ENCODE measurements at places on chromosomes 3 and 15. TPM values are rescaled to one million over a fixed set of nuclear protein-coding genes. Genes with fewer than 3 reads are reported as not detected.
A peak's percentile ranks its signal among the peaks of the same experiment; 100 is the strongest.

KBTBD8 gene
- total RNA-seq = 5.9 TPM

MYZAP gene
- 7.4 TPM for total RNA-seq

ANKDD1A gene
- total RNA-seq = 2.1 TPM

GOLGA8K gene
- total RNA-seq = 0.46 TPM

PSMD6 gene
- total RNA-seq = 128 TPM

- no peak for DNase-seq
These were observed 53.6 kb downstream of the RHCG start for GRCh38 chr15:89442671-89443307.

GRCh38 chr3:180764481-180764880 lies 85.2 kb upstream of the CCDC39 start:
- no peak for DNase-seq

GRCh38 chr3:195076981-195077610 lies 193.9 kb downstream of the XXYLT1 start:
- DNase-seq = no peak

DNA sequence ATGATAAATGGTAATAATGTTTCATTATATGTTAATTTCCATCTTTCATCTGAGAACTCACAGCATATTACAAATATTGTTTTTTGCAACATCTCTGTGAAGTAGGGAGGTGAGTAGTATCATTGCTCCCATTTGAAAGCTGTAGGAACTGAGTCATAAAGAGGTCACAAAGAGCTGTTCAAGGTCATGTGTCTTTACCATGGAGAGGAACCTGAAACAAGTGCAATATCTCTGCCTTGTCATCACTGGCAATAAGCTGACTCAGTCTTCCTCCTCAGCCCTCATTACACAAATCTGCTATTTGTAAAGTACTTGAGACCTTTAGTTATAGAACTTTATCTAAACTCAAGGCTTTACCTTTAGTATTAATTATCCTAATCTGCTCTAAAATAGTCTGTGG lies 4.4 kb upstream of the ATP13A4 start:
- no peak for DNase-seq

DNA sequence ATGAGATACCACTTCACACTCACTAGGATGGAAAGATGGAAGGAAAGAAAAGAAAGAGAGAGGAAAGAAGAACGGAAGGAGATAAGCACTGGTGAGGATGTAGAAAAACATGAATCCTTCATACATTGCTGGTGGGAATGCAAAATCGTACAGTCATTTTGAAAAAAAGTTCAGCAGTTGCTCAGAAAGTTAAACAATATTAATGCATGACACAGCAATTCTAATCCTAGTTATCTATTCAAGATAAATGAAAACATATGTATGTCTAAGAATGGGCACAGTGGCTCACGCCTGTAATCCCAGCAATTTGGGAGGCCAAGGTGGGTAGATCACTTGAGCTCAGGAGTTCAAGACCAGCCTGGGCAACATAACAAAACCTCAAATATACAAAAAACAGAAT lies 59.1 kb downstream of the SENP7 start:
- no peak for DNase-seq

DNA sequence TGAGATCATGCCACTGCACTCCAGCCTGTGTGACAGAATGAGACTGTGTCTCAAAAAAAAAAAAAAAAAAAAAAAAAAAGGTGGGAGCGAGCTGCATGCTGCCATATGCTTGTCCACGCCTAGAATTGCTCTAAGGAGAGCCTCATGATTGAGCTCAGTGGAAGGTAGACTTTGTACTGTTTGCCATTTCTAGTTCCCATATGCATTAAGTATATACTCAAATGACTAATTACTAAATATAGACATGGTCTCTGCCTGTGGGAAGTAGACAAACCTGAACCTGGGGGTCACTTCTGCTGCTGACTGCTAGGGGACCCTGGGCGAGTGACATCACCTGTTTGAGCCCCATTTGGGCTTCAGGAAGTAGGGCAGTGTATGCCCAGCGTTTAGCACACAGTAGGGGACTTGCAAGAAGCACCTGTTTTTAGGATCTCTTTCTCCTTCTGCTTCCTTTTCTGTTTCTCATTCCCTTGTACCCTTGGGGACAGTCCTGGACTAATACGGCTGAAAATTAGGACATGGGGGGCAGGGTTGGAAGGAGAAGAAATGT lies 27.2 kb downstream of the PRKCD start:
- DNase-seq = no peak

DNA sequence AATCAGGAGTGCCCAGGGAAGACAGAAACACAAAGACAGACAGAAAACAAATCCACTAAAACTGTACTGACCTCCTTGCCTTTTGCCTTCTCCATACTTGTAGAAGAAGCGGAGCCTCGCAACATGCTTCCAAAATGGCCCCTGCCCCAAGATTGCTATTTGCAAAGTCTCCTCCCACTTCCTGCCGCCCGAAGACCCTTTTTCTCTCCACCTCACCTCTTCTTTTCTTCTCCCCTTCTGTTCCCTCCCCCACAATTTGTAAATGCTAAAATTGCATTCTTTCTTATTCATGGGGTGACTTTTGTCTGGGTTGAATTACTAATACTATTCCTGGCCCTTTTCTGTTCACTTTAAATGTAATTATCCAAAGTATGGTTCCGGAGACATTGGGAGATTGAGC lies at the start of gene DPPA4:
DPPA4 (minus strand) TSS at position 154 of the 400 bp plus-strand sequence; CDS start at position 125, 29 bp downstream.
- no peak for DNase-seq

GRCh38 chr3:48617559-48617958 lies 4.0 kb downstream of the TMEM89 start:
- no peak for DNase-seq

DNA sequence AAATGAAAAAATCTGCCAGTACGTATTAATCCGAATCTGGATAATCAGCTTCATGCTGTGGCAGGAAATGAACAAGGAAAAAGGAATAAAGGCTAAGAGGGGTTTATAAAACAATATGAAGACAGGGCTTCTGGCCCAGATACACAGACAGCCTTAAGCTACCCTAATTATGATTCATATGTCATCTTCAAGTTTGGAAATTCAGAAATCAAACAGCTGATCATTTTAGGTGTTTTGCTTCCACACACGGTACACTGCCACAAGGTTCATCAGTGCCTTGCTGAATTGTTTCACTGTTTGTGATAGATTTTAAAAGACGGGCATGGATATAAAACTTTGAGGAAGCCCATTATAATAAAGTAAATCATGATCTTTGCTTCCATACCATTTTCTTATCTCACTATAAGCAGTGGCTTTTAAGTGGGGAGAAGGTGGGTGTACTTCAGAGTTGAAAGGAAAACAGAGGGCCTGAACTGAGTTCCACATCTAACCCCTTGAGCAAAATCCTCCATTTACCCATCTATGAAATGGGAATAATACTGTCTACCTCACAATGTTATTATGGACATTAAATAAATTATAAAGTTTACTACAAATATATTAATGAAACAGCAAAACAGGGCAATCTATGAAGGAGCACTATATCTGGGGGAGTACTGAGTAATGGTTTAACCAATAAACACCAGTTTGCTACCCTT lies 15.7 kb downstream of the GTPBP8 start:
- no peak for DNase-seq

GRCh38 chr3:64209866-64210621 lies 15.2 kb downstream of the PRICKLE2 start:
- peak; percentile 94 for DNase-seq

GRCh38 chr15:68379058-68379758 lies 52.8 kb downstream of the ITGA11 start:
- no peak for DNase-seq

DNA sequence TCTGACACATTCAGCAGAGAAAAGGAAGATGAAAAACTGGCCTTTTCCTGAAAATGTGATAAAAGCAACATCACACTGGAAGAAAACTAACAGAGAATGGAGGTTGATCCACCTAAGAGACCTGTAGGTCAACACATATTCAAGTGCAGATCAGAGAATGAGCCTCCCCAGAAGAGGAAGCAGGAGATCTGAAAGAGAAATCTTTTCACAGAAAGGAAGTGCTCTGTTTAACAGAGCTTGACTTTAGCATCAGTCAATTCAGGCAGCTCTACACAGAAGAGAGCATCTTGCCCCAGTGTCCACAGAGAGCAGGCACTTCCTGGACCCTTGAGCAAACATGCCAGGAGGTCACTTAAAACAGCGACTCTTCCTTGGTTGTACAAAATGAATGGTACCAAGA lies 655.4 kb upstream of the GBE1 start:
- no peak for DNase-seq

- no peak for DNase-seq
These were observed 140.0 kb downstream of the PDZRN3 start for GRCh38 chr3:73484656-73485248.

GRCh38 chr15:54789376-54789775 lies 407.4 kb downstream of the RSL24D1 start:
- DNase-seq = no peak

GRCh38 chr3:181454451-181455027 lies 257.2 kb upstream of the SOX2 start:
- DNase-seq = no peak

DNA sequence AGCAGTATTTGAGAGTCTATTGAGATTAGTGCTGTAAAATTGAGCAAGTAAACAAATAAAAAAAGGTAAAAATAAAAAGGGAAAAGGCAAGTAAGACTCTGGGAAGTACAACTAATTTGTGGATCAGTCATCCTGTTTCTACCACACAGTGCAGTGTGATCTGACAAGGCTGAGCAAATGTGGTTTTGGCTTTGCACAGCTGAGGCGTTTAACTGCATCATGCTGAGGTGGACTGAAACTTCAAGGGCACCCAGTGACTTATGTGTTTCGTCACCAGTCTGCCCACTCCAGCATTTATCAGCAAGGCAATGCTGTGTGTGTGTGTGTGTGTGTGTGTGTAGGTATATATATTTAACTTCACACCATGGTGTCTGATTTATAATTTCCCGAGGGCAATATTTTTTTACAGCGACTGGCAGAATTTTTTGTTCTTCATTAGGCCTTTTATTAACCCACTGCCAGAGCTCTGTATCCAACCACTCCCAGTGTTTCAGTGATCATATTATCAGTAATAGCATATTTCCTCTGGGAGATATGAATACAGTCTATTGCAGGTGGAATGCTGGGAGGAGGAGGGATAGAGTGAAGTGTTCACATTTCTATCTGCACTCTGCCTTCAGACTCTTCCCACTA lies 131.5 kb upstream of the SATB1 start:
- no peak for DNase-seq

GRCh38 chr3:50483374-50483773 lies 20.1 kb downstream of the CACNA2D2 start:
- no peak for DNase-seq

DNA sequence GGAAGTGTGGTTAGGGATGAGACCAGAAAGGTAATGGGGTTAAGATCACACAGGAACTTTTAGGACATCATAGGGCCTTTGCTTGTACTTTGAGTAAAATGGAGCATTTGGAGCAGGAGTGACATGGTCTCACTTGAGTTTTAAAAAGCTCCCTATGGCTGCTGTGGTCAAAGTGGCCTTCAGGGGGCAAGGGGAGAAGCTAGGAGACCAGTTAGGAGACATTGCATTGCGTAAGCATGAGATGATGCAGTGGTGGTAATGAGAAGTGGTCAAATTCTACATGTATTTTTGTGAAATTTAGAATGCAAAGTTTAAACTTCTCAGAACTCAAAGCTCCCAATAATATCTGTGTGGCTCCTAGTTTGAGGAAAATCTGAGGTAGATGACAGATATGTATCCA lies 27.9 kb downstream of the MED12L start:
- DNase-seq = no peak

GRCh38 chr3:194633349-194634004 lies at the start of gene TMEM44:
Gene TMEM44 (minus strand): TSS chr3:194633419. CDS start chr3:194633215, 204 bp downstream.
- DNase-seq = peak; percentile 61

DNA sequence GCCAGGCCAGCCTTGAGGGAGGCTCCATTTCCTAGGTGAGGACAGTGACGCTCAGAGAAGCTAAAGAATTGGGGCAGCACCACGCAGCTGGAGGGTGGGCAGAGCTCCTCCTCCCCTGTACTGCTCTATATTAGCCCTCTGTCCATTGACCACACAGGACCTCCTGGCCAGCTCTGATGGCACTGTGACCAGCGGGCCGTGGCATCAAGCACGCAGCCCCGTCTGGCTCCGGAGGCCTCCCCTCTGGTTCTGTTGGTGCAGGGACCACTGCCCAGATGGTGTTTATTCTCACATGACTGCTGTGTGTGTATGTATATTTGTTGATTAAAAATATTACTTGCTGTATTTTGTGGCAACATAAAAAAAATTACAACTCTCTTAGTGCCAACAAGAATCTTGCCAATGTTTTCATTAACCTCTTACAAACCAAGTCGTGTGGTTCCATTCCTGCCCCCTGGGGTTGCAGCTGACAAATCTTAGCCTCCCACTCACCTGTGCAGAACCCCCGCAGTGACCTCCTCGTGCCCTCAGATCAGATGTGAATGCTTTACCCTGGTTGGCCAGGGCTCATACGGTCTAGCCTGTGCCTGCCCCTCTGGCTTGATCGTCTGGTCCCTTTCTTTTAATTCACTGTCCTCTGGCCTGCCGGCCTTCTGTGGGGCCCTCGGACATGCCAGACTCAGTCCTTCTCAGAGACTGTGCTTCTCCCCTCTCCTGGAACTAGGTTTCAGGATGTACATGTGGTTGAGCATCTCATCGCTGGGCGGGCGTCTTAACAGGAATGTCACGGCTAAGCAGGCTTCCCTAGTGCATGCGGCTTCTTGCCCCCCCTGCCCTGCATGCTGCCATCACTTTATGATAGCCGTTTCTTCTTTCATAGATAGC lies 14.8 kb downstream of the CHCHD6 start:
- no peak for DNase-seq

GRCh38 chr3:101938262-101938847 lies 89.0 kb downstream of the NFKBIZ start:
- DNase-seq = no peak

Measured in pulmonary artery endothelial cell (primary cell).